ENCODE measurements at places on chromosomes 4 and X. TPM values are rescaled to one million over a fixed set of nuclear protein-coding genes. Genes with fewer than 3 reads are reported as not detected.

ZCCHC12 gene
- not detected for total RNA-seq

SHOX gene
- not detected for total RNA-seq

RADX gene
- total RNA-seq: 0.92 TPM

CDX4 gene
- total RNA-seq: not detected

F11 gene
- not detected for total RNA-seq

CSAG1 gene
- total RNA-seq: not detected

Measured in aortic smooth muscle cell (primary cell).